ENCODE measurements at places on chromosomes 16 and 17. TPM values are rescaled to one million over a fixed set of nuclear protein-coding genes. Genes with fewer than 3 reads are reported as not detected.
A peak's percentile ranks its signal among the peaks of the same experiment; 100 is the strongest.

GRCh38 chr16:48501516-48502377 lies 108.2 kb downstream of the N4BP1 start:
- no peaks in the 10 kb centered on the region for H3K27me3 ChIP-seq
- H3K36me3 ChIP-seq = no peaks in the 10 kb centered on the region
- no peaks in the 10 kb centered on the region for H3K4me1 ChIP-seq
- DNase-seq = no peak

GRCh38 chr16:66891360-66891759 lies 11.0 kb downstream of the PDP2 start:
- H3K27ac ChIP-seq = no peak overlapping the region
- H3K4me3 ChIP-seq = no peak overlapping the region
- peaks cover 3% of the 10 kb centered on the region for H3K4me1 ChIP-seq
- H3K36me3 ChIP-seq = no peaks in the 10 kb centered on the region
- no peak for DNase-seq

The RNF157 gene
- 13.0 TPM for total RNA-seq

GRCh38 chr17:652314-652713 lies 62.3 kb downstream of the VPS53 start:
- peaks cover 19% of the 10 kb centered on the region for H3K36me3 ChIP-seq
- H3K27me3 ChIP-seq = no peaks in the 10 kb centered on the region
- peak overlapping the region; percentile 54 for H3K27ac ChIP-seq
- H3K4me3 ChIP-seq = no peak overlapping the region
- peaks cover 9% of the 10 kb centered on the region for H3K4me1 ChIP-seq
- DNase-seq = peak; percentile 90
